Pancreas (tissue), 10 donors: ENCODE measurements at places on chromosomes 7 and 10.

DNA sequence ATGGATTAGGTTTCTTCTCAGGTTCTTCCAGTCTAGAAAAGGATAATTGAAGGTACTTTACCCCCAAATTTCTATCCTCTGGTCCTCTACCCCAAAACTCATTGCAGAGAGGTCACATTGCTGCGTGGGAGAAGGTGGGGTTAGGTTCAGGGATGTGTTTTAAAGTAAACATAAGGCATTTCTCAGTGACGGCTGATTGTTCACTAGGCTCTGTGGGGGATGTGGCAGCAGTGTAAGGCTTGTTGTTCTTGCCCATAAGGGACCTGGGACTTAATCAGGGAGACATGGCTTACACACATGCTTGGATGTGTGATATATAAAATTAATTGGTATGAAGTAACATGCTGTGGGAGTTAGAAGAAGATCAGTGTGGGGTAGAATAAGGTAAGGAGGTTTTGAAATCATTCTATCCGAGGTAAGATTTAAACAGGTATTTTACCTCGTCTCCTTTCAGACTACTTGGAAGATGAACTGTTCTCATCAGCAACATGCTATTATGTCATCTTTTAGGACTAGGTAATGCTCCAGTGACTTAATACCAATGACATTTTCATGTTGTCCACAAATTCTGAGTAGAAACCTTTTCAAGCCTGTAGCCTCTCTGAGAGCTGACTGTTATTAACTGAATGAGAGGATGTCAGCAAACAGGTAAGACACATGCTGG lies 6.6 kb downstream of the CCDC126 start:
- DNase-seq: no peak

GRCh38 chr7:16921644-16922257 lies 40.0 kb upstream of the AGR3 start:
- no peak for DNase-seq

GRCh38 chr7:72335561-72336381 lies 76.4 kb downstream of the CALN1 start:
- DNase-seq: peak; percentile 42

GRCh38 chr10:29443745-29444523 lies 155.1 kb downstream of the LYZL1 start:
- no peak for DNase-seq

- DNase-seq: no peak
Observed at GRCh38 chr10:68526634-68527307, 552 bp downstream of the SLC25A16 start.

- no peak for DNase-seq
Observed at GRCh38 chr7:115009139-115009538, 87.2 kb downstream of the MDFIC start.

DNA sequence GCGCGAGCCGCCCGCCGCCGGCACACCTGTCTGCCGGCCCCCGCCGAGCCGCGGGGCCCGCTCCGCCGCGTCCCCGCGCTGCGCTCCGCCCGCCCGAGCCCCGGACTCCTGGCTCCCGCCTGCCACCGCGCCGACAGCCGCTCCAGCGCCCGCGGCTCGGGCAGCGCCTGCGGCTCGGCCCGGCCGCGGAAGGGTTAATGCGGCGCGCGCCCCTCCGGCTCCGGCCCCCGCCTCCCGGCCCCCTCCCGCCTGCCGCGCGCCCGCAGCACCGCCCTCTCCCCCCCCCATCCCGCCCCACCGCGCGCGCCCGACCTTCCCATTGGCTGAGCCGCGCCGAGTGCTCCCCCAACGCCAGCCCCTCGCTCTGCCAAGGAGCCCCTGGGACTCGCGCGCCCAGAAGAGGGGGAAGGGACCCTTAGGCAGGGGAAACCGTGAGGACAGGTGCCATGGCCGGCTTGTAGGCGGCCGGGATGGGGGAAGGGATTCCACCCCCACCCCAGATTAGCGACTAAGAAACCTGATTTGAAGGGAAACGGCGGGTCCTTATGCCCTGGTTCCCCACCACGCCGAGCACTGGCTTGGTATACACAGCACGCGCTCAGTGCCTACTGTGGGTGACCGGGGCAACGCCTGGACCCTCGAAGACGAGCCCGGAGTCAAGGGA lies at the start of gene KCNH2:
Gene KCNH2 (minus strand): TSS at position 196 of the 664 bp plus-strand sequence. CDS start 408 bp downstream, outside the sequence.
- DNase-seq: no peak

DNA sequence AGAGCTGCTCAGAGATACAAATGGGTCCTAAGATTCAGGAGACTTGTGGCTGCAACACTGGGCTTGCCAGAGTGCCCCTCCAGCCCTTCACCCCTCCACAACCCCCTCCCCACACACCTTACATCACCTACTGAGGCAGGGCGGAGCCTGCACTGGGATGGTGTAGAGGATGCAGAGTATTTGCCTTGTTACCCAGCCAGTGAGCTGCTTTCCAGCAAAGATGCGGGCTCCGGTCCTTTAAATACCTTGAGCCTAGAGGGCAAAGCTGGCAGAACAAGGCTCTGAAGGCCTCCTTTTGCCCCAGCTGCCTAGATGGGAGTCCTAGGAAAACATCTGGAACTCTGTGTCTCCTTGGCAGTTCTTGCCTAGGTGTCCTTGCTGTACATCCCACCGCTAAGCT lies 34.6 kb downstream of the KAZALD1 start:
- DNase-seq: no peak

DNA sequence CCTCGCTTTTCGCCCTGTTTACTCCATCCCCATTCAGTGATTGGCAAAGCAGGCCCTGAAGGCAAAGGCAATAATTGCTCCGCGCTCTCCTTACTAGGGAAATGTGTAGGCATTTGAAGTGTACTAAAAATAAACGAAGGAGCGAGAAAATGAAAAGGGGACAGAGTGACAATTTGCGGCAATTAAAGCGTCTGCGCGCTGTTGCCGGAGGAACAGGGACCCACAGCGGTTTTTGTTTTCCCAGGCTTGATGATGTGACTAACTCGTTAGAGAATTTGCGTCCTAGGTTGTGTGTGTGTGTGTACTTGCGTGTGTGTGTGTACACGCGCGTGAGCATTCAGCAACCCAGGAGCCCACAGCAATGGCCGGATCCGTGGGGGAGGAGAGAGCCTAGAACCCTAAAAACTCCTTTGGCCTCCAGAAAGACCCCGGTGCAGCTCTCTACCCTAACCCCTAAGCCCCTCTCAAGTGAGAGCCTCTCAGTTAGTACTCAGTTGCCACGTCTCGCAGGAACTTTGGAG lies 7.8 kb upstream of the DLX6 start:
- DNase-seq: no peak

DNA sequence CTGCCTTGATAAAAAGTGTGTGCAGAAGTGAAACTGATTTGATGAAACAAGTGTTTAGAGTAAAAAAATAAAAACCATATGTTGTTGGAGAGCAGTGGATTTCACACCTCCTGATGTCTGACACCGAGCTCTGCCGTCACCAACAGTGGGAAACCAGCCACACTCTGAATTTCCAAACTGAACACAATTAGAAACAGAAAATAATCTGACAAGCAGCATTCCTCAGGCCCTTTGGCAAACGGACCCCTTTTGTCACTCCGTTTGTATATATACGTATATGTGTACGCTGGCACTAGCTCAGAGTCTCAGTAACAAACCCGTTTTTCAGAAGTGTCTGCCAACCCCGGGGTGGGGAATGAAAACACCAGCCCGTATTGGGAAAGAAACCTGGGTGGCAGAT lies 32.4 kb downstream of the TACC2 start:
- DNase-seq: no peak

GRCh38 chr7:143320620-143321019 lies 4.7 kb downstream of the CLCN1 start:
- DNase-seq: no peak

GRCh38 chr7:116259156-116259870 lies 49.0 kb downstream of the TES start:
- DNase-seq: no peak

GRCh38 chr10:108598320-108598695 lies 1325.0 kb downstream of the XPNPEP1 start:
- DNase-seq: no peak

- no peak for DNase-seq
Observed at GRCh38 chr7:146565872-146566271, 449.3 kb downstream of the CNTNAP2 start.

DNA sequence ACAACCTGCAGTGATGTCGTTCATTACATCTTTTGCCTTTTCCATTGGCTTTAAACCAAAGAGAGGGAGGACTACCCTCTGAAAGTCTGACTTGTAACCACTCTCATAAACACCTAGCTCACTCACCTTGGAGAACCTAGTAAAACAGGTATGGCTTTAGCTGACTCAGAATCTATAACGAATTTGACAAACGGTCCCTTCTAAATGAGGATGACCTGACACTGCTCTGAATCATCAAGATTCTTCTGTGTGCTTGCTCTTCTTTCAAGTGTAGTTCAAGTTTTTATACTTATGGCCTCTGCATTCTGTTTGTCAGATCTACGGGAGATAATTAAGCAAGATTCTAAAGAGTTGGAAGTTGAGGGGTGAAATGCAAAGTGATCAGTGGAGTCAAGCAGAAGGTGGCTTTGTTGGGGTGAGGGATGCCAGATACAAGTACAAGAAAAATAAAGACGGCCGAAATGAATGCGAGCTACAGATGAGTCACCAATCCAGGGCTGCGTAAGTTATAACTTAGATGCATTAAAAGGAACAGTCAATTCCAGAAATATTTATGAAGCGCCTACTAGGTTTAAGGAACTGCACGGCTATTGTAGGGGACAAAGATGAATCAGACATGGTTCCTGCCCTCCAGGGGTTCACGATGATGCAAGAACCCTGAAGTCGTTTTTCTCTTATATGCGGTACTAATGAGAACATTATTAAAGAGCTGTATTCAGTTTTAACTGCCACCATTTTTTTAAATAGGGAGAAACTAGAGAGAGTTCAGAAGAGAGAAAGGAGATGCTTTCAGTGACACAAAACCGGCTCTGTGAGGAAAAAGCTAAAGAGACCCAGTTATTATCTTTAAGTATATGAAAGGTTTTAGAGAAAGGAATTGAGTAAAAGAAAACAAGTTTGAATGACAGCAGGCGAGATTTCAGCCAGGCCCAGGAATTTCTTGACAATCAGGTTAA lies 6.5 kb downstream of the HIPK2 start:
- no peak for DNase-seq

DNA sequence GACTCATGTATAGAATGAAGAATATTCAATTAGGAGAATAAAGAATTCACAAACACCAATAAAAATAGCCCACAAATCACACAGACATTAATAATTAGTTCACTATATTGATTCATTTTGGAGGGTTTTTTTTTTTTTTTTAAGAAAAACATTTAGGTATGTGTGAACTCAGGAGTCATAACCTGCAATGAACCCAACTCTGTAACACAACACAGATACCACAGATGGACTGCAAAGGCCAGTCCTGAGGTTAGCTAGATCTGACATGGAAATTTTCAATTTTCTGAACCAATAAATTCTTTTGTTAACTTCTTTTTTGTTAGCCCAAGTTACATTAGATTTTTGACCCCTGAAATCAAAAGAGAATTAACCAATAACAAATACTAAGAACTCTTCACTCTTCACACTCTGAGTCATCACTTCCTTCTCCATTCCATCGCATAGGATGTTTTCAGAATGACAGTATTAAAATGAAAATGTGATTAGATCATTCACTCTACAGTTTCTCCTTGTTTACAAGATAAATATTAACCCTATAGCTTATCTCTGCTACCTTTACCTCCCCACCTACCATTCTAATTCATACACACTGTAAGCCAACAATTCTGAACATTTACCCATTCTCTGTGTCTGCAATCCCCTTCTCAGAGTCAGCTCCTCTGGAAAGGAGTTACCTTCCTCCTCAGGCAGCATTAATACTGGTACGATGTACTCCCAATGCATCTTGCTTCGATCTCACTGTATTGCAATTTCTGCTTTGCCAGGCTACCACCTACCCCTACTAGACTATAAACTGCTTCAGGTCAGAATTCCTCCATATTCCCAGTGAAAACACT lies 141.5 kb downstream of the LRRN3 start:
- DNase-seq: no peak

- no peak for DNase-seq
Observed at GRCh38 chr7:118745927-118746326, 521.4 kb downstream of the ANKRD7 start.

DNA sequence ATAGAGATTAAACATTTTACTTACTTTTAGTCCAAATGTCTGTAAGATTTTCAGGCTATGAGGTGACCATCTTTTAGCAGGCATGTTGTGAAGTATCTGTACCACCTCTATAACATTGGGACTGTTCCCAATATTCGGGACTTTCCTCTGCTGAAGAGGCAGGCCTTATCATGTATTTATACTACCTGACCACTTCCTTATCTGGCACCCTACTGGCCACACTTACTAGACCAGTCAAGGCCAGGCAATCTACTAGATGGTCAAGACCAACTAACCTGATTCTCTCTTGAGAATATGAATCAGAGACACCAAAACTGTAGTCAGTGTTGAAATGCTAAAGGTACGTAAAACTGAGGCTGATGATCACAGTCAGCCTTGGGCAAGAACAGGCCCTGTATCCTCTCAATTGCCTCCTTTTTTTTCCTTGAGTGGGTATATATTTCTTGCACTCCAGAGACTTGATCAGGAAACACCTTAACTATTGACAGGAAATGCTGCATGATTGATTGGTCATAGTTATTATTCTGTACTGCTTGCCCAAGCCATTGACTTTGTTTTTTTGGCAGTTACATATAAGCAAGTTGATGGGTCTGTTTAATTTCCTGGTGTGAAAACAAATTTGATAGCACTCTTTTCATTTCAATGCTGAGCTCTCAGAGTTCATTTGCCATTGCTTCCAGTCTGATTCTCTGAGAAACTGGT lies 5.2 kb upstream of the PRKAR2B start:
- no peak for DNase-seq

DNA sequence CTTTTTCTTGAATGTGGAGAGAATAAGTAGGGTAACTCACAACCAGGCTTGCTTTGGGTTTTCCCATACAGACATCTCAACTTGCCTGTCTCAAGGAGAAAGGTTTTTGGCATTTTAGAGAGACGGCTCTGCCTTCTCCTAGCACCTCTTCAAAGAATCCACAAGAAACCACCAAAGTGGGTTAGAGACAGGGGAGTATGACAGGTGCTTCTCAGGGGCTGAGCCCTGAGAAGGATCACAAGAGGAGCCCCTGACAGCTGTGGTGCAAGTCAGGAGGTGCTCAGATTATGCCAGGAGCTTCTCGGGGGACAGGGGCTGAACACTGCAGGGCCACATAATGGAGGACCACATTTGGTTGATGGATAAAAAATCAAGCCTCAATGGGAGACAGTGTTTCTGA lies 170.8 kb upstream of the LYZL2 start:
- DNase-seq: no peak

DNA sequence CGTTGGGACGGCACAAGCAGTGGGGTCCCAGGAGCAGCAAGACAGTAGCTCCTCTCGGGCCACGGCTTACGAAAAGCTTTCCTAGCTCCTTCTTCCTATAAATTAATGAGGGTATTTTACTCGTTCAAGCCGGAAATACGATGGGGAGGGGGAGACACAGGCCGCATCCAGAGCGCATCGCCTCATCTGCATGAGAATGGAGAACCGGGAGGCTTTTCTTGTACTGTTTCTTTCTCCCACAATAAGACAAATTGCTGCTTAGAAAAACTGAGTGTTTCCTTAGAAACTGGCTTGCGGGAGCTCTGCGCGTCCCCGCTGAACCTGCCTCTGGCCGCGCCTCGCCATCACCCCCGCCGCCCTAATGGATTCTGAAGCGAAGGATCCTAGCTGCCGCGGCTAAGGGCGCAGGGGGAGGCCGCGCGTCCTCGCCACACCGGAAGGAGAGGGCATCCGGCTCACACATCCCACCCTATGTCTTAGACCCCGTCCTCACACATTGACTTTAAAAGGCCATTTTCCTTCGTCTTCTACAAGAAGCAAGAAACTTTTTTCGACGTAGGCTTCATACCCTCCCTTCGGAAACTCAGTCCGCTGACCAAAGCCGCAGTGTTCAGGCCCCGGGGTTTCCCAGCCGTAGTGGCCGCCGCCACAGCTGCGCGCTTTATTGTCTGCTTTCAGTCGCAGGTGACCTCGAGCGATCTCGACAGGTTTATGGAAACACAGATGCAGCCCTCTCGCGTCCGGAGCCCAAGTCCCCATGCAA lies 8.8 kb downstream of the NXPH1 start:
- DNase-seq: no peak
